ENCODE measurements at places on chromosomes 2 and 18. TPM values are rescaled to one million over a fixed set of nuclear protein-coding genes. Genes with fewer than 3 reads are reported as not detected.

GRCh38 chr2:20421988-20422370, 24.9 kb upstream of the RHOB start:
- no peak for DNase-seq

DNA sequence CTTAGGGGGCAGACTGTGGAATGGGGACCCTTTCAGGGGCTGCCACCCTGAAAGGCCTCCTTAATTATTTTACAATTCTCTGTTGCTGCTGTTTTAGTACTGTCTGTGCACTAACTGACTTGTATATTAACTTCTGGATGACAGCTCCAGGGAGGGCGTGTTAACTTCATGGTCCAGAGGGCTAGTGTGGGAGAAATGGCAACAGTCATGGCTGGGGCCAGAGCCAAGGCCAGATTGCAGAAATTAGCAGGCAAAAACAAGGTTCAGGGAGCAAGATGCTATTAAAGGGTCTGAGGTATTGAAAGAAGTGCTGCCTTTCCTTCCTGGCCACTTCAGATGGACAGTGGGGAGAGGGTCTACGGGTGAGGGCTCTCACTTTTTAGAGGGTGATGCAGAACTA, 9.1 kb downstream of the WIPF1 start:
- no peak for DNase-seq

DNA sequence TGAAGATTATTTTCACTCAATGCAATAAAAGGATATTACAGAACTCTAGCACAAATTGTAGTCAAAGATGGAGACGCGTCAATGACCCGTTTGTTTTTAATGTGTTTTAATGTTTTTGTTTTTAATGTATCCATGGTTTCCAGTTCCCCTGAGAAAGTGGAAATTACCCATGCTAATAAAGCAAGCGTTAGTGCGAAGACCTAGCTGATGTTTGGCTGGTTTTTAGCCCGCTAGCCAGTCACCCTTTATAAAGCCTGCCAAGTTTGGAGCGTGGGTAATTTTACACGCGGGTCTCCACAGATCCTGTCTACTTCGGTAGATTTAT, 430 bp upstream of the CHMP1B start:
- no peak for DNase-seq

GRCh38 chr18:45567123-45567522, 48.2 kb upstream of the SLC14A2 start:
- DNase-seq = no peak

DNA sequence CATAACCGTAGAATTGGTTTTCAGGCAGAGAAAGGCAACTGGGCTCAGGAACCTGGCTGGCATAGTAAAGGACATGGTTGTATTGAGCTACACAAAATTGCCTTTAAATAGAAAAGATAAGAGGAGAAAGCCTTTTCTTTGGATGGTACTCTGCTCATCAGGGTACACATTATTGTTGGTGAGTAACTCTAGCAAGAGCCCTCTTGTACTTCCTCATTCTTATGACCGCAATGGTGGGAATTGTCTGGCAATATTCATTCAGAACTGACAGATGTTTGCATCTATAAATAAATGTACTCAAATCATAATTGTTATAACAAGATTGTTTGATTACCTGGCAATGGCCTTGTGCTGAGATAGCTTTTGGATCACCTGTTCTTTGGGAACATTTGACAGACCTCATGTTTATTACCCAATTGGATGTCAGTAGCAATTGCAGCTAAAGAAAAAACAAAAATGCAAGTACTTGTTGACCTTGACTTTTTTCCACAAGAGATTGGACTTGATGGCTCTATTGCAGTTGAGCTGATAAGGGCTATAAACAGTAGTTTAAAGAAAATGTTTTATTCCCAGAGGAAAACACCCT, 43.9 kb downstream of the MEIS1 start:
- no peak for DNase-seq

DNA sequence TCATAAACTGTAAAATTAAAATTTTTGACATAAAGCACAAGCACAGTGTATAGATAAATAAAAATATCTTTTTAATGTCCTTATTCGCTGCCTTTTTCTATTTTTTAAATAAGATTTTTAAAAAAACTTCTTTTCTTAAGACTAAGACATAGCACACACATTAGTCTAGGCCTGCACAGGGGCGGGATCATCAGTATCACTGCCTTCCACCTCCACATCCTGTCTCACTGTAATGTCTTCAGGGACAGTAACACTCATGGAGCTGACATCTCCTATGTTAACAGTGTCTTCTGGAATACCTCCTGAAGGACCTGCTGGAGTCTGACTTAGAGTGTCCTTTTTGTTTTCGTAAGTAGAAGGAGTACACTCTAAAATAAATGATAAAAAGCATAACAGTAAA, 33.0 kb downstream of the VAPA start:
- DNase-seq = no peak

- DNase-seq = no peak
Measured at GRCh38 chr2:216117561-216118340, 8.6 kb downstream of the XRCC5 start.

DNA sequence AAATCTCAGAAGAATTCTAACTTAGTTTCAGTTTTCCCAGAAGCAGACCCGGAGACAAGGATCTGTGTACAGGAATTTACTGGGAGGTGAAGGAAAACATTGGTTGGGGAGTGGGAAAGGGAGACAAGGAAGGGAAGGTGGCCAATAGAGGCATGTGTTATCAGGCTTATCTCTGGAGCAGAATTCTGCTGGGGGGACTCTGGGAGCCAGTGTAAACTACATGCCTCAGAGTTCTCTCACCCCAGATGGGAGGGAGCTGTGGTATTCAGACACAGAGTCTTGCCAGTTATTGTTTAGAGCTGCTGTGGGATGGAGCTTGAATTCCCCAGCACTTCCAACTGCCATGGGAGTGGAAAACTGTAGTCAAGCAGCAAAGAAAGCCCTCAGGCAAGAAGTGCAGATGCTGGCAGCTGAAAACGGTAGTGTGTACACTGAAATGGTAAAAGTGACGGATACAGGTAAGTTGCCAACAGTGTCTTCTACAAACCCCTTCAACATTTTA, 19.0 kb downstream of the DNPEP start:
- DNase-seq = no peak

DNA sequence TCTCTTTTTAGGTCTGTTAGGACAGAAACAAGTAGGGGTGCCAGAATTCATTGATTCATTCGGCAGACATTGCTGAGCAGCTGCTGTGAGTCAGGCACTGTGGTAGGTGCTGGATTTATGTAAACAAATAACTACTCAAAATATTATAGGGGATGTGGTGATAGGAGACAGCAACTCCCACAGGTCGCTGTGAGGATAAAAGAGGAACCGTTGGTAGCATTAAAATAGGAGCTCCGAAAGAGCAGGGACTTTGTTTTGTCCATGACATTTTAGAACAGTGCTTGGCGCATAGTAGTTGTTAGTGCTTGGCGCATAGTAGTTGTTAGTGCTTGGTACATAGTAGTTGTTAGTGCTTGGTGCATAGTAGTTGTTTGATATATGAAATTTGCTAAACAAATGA, 29.2 kb downstream of the ATP6V1C2 start:
- DNase-seq = no peak

Gene PSTPIP2
- total RNA-seq = 9.1 TPM

Gene SP9
- total RNA-seq = not detected

Gene COL4A4
- total RNA-seq = 2.5 TPM

Gene ADAM23
- 5.2 TPM for total RNA-seq

Gene CFC1
- not detected for total RNA-seq

Data from vagina (tissue), 2 donors.